Fibroblast of skin of scalp (primary cell): ENCODE measurements at places on chromosomes 1 and 21.
A peak's percentile ranks its signal among the peaks of the same experiment; 100 is the strongest.

DNA sequence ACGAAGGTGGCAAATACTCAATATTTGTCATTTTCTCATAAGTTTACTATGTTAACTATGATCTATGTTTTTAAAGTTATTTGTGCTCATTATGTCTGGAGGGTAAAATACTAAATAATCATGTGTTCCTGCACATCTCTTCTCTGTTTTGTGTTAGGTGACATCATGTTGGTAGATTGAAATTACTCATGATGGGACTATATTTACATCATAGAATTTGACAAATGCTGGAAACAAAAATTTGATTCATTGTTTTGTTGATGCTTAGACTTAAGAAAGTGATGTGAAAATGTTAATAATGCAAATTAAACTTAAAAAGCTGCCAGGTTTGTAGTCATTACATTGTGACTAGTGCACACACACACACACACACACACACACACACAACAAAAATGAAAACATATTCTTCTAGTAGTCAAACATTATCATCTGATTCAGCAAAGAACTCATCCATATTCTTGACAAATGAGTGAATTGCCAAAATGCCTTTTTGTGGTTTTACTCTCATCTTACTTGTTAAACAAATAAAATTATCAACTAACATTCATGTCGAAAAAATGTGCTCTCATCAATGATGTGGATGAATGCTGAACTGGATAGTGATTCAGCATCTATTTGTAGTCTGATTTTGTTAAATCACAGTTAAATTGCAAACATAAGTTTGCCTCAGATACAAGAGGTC lies 870.7 kb downstream of the BRINP3 start:
- DNase-seq = peak; percentile 88

DNA sequence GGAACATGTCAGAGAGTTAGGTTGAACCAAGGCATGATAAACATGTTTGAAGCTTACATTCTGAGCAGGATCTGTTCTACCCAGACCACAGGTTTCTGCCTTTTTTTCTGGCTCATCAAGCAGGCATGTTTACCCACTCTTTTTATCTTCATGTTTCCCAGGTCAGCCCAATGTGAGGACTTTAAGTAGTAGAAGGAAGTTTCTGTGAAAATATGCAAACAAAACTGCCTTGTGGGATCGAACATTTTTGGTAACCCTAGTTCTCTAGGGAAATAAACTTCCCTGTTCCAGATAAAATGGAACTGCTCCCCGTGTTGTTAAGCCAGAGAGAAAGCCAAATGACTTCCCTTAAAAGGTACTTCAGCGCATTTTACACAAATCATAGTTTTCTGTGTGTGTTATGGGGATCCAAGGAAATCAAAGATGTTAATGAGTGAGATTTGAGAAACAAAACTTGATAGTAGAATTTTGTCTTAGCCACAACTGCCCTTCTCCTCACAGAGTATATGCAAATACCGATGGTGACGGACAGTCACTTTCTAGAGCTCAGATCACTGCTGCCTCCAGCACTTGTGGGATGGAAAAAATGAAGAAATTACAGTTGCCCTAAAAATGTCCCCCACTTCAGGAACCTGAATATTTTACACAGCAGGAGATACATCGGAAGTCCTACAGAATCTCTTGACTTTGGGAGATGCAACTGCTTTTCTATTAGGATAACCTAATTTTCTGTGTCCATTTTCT lies 765 bp upstream of the HIPK1 start:
- DNase-seq = peak; percentile 21

- DNase-seq = peak; percentile 13
Observed at GRCh38 chr1:177302357-177303044, 131.7 kb downstream of the BRINP2 start.

- peak; percentile 57 for DNase-seq
Observed at GRCh38 chr21:39632796-39633442, 20.2 kb downstream of the B3GALT5 start.

DNA sequence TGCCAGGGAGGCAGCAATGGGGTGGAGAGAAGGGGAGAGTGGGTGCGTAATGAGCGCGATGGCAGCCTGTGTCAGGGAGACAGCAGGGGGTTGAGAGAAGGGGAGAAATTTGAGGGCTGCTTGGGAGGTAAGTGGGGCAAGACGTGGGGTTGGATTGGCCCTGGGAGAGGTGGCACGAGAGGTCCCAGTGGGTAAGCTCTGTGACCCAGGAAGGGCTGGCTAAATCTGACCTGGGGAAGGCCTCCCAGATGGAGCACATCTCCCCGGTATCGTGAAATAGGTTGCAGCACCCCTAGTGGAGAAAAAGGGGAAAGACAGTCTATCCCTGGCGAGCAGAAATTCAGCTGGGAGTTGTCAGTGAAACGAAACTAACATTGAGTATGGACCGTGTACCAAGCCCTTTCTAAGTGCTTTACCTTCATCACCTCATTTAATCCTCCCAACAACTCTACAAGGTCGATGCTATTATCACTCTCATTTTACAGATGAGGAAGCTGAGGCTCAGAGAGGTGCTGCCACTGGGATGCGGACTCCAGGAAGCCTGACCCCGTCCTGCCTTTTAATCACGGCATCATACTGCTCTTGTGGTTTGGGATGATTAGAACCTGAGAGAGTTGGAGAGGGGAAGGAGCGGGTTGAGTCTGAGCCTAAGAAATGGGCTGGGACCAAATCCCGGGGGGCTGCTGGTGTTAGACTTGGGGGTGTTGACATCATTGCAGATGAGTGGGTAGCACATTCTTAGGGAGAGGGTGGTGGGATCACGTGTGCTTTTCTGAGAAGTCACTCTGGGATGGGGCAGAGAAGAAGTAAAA lies 56.6 kb upstream of the RPL11 start:
- peak; percentile 90 for DNase-seq

DNA sequence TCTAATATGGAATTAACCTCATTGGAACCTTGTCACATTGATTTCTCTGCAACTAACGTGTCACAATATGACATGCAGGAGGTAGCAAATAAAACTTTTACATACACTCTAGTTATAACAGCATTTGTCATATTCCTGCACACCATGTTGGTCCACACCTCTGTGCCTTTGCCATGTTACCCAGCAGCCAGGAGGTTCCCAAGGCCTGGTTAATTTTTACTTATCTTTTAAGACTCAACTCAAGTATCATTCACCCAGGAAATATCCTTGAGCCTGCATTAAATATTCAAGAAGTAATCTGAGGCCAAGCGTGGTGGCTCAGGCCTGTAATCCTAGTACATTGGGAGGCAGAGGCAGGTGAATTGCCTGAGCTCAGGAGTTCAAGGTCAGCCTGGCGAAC lies 447.2 kb upstream of the NR5A2 start:
- no peak for DNase-seq

- no peak for DNase-seq
Observed at GRCh38 chr1:209086486-209087192, 496.9 kb upstream of the CAMK1G start.

DNA sequence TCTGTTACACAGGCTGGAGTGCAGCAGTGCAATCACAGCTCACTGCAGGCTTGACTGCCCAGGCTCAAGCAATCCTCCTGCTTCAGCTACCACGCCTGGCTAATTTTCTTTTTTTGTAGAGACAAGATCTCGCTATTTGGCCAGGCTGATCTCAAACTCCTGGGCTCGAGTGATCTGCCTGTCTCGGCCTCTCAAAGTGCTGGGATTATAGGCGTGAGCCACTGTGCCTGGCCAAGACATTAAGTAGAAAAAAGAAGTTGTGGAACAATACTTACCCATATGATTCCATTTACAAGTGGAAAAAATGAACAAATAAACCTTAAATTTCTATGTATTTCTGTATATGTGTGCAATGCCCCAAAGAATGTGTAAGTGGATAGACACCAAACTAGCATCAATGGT lies 30.3 kb upstream of the ID3 start:
- DNase-seq = no peak

GRCh38 chr1:237171454-237172117 lies 129.6 kb downstream of the RYR2 start:
- DNase-seq = no peak

GRCh38 chr1:93180723-93181613 lies at the start of gene CCDC18:
Gene CCDC18, plus strand, starts transcription at chr1:93180724. Its CDS starts 2,638 bp downstream, at chr1:93183362.
- peak; percentile 38 for DNase-seq

GRCh38 chr21:44800971-44801467 lies 601 bp downstream of the UBE2G2 start:
- no peak for DNase-seq
